Trophoblast cell (in vitro differentiated cells and primary cell): ENCODE measurements at places on chromosomes 5 and 9.

DNA sequence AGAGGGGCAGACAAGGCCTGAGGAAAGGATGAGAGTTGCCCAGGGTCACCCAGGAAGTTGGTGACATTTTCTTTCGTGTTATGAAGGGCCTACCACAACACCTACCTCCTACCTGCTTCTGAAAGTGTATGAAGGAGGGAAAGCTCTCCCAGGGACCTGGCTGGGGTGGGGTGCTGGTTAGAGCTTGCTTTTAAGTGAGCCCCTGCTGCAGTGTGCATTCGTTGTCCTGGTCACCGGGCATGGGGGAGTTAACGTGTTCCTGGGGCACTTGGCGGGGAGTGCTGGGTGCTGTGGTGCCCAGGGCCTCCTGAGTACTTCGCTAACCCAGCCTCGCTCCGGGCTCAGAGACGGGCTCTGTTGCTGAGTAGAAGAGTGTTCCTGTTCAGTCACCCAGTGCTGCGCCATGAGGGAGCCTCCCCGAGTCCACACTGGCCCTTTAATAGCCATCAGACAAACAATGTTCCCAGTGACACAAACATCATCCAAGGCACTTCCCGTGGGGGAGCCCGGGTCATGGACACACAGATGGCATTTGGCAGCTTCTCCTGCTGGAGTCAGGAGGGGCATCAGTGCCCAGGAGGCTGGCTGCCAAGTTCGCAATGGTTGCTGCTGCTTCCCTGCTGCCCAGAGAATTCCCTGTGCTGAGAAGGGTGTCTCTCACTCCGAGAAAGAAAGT lies 85.7 kb downstream of the AMBP start:
- no peak for DNase-seq

DNA sequence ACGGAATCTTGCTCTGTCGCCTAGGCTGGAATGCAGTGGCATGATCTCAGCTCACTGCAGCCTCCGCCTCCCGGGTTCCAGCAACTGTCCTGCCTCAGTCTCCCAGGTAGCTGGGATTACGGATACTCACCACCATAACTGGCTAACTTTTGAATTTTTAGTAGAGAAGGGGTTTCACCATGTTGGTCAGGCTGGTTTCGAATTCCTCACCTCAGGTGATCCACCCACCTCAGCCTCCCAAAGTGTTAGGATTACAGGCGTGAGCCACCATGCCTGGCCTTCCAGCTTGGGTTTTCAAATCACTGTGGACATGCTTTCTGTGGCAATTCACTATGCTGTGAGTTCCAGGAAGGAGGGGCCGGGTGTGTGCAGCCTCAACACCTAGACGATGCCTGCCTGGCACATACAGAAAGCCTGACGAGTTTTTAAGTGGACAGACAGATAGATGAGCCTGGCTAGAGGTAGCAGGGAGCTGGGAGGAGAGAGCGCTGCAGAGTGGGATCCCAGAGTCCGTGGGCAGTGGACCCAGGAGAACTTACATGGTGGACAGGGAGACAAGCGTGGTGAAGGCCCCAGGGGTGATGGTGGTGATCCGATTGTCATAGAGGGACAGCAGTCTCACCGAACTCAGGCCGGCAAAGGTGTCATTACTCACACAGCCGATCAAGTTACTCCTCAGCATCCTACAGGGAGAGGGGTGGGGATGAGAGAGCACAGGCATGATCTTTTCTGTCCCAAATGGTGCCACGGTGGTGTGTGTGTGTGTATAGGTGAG lies 173.4 kb upstream of the PANK3 start:
- DNase-seq: no peak

DNA sequence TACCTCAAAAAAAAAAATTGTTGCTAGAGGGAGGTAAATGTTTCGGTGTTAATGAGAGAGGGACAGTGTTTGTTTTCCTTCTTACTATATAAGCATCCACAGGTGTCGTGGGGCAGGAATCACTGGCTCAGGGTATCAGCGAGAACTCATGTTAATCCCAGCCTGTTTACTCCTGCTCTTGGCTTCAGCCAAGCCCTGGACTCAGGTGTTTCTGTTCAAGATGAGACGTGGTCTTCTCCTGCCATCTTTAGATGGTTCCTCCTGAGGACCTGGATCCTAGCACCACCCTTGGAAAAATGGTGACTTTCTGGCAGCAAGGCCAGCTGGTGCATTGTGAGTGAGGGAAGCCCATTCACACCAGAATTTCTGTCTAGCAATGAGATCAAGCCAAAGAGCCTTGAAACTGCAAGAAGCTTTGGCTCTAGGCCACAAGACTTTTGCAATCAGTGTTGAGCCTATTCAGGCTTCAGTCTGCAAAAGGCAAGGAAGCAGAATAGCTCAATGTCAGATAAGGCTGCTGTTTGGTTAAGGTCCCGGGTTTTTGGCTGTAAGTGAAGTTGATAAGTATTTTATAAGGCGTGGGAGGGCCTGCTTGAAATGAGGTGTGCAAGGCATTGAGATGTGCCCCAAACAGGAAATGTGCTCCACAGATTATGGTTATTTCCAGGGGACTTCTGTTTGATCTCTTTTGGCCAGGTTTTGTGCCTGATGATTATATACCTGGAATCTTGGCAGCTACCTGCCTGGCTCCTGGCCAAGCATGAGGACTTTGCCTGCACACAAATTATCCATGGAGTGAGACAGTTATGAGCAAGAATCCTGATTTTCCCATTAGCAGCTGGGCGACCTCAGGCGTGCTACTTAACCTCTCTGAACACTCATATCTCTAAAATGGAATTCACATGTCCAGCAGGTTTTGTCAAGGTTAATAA lies 99.8 kb downstream of the TENT4A start:
- no peak for DNase-seq

GRCh38 chr9:86201474-86202337 lies 57.8 kb downstream of the C9orf153 start:
- no peak for DNase-seq

- DNase-seq: no peak
Measured at GRCh38 chr9:8604201-8604600, 804.6 kb upstream of the DMAC1 start.
